ENCODE measurements at places on chromosomes 2 and 18.

- DNase-seq = no peak
These were observed 382.5 kb downstream of the NYAP2 start for GRCh38 chr2:225781991-225782390.

- no peak for DNase-seq
These were observed 30.4 kb downstream of the MSTN start for GRCh38 chr2:190031969-190032618.

DNA sequence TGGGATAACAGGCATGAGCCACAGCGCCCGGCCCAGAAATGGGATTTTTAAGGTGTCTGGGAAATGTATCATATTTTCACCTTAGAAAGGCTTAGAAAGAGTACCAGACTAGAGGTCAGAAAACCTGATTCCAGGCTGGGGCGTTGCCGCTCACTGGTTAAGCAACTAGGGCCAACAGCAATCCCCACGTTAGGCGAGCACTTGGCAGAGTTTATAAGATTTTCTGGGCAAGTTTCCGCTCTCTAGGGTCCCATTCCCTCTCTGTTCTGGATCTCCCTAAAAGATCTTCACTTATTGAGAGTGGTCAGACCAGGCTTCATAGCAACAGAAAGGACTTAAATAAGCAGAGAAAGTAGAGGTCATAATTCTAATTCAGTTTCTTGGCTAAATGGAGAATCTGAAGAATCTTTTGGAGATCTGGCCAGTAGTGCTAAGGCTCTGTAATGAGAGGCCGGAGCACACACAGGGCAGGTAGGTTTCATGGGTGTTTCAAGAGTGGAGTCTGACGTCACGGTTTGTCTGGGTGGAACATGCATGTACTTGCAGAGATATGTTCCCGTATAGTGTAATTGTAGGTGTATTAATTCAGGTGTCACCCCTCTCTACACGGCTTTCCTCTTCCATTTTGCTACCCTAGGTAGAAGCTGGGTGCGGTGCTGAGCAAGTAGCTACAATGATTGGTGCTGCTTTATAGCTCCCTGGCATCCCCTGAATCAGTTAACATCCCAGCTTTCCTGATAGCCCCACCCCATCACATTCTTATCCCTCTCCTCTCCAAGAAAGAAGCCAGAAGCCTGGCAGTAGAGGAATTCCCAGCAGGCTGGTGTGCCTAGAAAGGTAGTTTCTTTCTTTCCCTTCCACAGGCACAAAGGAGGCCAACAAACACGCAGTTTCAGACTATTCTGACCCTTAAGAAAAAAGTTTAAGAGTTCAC, 4.4 kb upstream of the SMAD7 start:
- no peak for DNase-seq

GRCh38 chr18:48124857-48125626, 194.6 kb upstream of the SMAD2 start:
- DNase-seq = peak; percentile 4

GRCh38 chr18:10351219-10351818, 103.1 kb upstream of the APCDD1 start:
- no peak for DNase-seq
